Colonic mucosa (tissue), 4 donors: ENCODE measurements at places on chromosomes 5 and 9. TPM values are rescaled to one million over a fixed set of nuclear protein-coding genes. Genes with fewer than 3 reads are reported as not detected.

Gene PRUNE2
- 90.0 TPM for total RNA-seq

- no peaks in the 10 kb centered on the region for H3K27me3 ChIP-seq
- DNase-seq: no peak
- H3K27ac ChIP-seq: peak overlapping the region; percentile 80
- H3K36me3 ChIP-seq: no peaks in the 10 kb centered on the region
- peaks cover 8% of the 10 kb centered on the region for H3K4me1 ChIP-seq
- H3K4me3 ChIP-seq: no peak overlapping the region
These were observed 78.9 kb downstream of the PLAC8L1 start for GRCh38 chr5:146026307-146027010.

DNA sequence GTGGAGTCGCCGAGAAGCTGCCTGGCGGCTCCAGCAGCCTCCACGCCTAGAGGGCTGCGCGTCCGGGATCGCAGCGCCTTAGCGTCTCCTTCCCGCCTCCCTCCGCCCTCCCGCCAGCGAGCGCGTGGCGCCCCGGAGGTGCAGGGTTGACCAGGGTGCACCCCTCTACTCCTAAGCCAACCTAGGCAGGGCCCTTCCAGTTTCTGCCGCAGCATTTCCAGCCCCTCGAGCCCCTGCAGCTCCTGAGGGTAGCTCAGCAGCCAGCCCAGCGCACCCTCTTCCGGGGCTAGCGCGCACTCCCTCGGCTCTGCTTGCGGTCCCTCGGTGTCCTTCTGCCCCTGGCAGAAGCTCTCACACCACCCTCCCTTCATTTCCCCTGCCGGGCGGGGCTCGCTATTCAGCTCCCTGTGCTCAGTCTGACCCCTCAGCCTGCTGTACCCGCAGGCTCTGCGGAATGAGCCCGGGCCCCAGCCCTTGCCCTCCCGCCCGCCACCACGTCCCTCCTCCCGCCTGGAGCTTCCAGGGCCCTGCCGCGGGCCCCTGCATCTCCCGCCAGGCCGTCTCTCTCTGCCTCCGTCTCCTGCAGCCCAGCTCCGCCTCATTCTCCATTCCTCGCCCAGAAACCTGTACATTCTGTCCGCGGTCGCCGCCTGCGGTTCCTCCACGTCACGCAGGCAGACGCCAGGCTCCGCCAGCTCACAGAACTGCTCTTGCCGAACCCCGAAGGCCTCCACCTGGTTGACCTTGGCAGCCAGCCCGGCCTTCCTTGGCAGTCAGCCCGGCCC lies 61.8 kb downstream of the SPATA31C2 start:
- no peaks in the 10 kb centered on the region for H3K27me3 ChIP-seq
- peak; percentile 94 for DNase-seq
- H3K4me1 ChIP-seq: no peaks in the 10 kb centered on the region
- no peaks in the 10 kb centered on the region for H3K36me3 ChIP-seq

- peaks cover 6% of the 10 kb centered on the region for H3K4me1 ChIP-seq
- no peaks in the 10 kb centered on the region for H3K36me3 ChIP-seq
- peak; percentile 90 for DNase-seq
- no peak overlapping the region for H3K4me3 ChIP-seq
These were observed 55.6 kb downstream of the ARHGEF37 start for GRCh38 chr5:149636861-149637246.

Gene SMIM3
- total RNA-seq: 10.1 TPM
